H9 (cell line): ENCODE measurements at places on chromosomes 7 and 10. TPM values are rescaled to one million over a fixed set of nuclear protein-coding genes. Genes with fewer than 3 reads are reported as not detected.

GRCh38 chr10:70363971-70364771, 18.3 kb downstream of the LRRC20 start:
- DNase-seq = peak; percentile 93

GRCh38 chr10:130989670-130990232, 321.8 kb downstream of the TCERG1L start:
- DNase-seq = no peak

DNA sequence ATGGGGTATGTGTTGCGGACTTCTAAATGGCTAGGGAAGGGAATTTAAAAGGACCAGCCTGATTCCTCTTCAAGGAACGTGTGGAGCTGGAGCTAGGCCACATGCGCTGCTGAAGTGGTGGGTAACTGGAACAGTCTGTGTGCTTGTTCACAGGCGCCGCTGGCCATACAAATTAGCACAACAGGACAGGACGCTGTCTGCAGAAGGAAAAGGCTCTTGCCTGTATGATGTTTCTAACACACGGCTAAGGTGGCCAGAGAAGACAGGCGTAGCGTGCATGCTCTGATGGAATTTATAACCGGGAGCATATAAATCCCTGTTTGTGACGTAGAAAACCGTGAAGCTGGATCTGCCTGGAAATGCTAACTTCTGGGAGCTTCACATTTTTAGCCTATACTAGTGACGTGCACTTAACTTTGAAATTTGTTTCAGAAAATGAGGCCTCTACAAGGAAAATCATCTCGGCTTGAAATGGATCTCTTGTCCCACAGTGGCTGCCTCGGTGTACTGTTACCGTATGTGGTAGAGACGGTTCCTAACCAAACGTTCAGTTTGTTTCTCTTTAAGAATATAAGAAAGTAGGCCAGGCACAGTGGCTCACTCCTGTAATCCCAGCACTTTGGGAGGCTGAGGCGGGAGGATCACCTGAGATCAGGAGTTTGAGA, 569.4 kb downstream of the PTPRN2 start:
- DNase-seq = no peak

MACC1 gene
- 9.8 and 11.0 TPM in 2 replicates for total RNA-seq

CPA1 gene
- total RNA-seq = not detected in 2 replicates

DLX5 gene
- 0.22 TPM in 1 of 2 replicates, not detected in the other for total RNA-seq
